ENCODE measurements at places on chromosomes 2 and 18.

GRCh38 chr2:98881153-98881650, 54.8 kb downstream of the CRACDL start:
- no peak for DNase-seq

GRCh38 chr18:48715711-48716361, 177.0 kb downstream of the CTIF start:
- peak; percentile 58 for DNase-seq

DNA sequence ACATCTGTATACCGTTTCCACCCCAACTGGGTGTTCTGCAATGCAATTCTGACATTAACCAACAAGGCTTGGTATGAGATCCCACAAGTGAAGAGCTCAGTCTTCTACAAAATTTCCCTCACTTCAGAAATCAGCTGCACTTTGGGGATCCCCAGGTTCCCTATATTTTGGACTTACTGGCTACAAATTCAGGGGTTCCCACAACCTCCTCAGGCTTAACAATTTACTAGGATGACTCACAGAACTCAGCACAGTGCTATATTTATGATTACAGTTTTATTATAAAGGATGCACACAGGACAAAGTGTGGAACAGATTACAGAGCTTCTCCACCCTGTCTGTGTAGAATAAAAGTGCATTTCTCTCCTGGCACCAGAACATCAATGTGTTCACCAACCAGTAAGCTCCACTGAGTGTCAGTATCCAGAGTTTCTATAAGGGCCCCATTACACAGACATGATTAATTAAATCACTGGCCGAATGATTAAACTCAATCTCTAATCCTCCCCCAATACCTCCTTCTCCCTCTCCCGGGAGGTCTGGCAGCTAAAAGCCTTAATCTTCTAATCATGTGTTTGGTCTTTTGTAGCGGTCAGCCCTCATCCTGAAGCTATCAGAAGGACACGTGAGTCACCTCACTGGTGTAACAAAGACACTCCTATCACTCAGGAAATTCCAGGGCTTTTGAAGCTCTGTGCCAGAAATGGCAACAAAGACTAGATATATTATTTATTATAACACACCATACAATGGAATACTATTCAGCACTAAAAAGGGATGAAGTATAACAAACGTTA, 84.6 kb downstream of the SLC66A3 start:
- no peak for DNase-seq

- peak; percentile 88 for DNase-seq
Measured at GRCh38 chr2:217943446-217944321, 59.1 kb downstream of the TNS1 start.

DNA sequence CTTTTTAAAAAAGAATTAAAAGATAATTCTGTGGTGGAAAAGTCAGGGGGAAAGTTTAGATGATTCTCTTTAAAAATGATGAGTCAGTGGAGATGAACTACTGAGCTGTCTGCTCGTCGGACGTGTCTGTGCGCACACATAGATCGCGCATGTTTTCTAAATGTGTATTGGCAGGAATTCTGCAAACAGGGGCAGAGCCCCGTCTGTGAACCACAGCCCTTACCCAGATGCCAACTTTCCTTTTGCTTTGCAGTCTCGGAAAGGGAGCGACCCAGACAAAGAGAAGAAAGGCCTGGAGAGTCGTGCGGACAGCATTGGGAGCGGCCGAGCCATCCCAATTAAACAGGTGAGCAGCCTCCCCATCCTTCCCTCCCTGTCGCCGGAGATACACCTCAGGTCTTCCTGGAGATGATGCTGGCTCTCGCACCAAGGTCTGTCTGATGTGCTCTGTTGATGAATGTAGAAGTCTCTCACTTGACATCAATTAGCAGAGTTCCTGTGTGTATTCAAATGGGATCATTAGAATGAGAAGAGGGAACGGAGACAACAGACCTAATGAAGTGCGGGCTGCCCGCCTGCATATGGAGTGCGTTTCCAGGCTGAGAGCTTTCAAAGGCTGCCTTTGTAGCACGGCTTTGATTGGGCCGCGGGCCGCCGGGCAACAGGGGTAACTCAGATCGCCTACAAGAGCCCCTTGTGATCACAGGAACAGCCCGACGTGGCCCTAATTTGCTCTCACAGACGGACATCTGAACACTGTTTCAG, 313.3 kb downstream of the AGAP1 start:
- DNase-seq: no peak

DNA sequence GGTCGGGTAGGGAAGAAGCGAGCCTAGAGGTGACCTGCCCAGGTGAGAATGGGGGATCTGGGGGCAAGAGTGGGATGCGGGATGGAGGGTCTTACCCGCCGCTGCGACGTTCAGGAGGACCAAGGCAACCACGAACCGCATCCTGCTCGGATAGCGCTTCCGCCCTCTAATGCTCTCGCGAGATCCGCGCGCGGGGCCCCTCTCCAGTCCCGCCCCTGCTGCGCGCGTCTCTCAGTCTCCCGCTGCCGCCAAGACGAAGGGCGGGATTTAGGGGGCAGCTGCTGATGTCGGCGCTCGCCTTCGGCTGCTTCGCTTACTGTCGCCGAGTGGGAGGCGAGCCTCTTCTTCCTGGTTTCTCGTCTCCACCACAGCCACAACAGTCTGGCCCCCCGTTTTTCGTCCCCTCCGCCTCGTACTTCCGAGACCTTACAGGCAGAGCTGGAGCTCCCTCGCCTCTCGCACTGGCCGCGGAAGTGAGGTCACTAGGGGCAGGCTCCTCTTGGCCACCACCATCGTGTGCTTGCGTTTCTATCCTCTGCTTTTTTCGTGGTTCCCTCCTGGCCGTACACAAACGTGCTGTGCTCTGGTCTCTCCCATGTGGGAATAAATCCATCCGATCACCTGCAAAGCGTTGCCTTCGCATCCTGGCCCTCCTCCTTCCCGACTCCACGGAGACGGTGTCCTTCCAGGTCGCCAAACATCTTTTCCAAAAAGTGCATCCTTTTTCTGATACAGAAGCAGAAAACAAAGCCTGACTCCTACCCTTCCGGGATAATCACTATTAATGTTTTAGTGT, at the start of gene TGOLN2:
TGOLN2 (minus strand) TSS at position 168 of the 796 bp plus-strand sequence; CDS start at position 141, 27 bp downstream.
- peak; percentile 95 for DNase-seq

DNA sequence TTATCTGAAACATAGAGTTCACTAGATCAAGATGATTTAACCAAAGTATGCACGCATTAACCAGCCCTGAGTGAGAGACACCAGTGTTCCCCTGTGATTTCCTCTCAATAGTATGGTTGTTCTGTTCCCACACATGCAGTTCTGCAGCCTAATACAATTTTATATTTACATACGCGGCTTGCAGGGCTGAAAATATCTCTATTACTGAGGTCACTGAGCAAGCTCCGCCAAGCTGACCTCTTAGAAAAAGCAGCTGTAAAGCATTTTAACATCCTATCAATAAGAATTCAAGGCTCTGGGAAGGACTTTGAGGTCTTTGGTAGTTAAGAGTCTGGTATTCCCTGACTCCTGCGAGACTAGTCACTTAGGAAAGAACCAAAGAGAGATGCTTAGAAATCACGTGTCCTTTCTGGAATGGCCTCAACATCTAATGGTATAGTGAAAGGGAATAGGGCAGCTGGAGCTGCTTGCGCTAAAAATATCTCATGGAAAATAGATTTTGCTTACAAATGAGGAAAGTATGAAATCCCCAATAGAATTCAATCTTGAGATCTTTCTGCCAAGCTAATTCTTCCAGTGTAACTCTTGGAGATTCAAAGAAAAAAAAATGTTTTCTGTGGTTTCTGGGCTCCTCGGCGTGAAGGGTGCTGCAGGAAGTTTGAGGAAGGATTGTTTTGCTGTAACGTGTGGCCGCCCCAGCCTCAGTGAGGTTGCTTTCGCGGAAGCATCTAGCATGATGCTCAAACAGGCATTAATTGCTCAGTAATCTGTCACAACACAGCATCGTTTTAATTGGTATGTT, 59.2 kb downstream of the DOCK10 start:
- DNase-seq: no peak

DNA sequence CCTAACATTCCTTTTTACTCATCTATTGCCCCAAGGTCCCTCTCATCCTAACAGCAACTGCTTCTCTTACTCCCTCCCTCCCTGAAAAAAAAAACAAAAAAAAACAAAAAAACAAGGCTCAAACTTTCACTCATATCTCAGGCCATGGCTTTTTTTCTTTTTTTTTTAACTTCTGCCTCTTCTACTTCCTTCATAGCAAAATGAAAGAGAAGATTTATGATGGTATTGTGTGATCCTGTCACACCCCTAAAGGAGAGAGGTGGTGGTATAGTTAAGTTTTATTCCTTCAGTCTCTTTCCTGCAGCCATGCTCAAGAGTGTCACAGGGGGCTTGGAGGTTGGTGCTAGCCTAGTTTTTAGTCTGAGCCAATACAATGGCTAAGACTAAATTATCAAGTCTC, 21.5 kb upstream of the EPC2 start:
- no peak for DNase-seq

- no peak for DNase-seq
Measured at GRCh38 chr2:237873897-237874551, 14.6 kb downstream of the RAMP1 start.

GRCh38 chr2:217994776-217995274, 8.0 kb downstream of the TNS1 start:
- DNase-seq: no peak

GRCh38 chr2:8154936-8155335, 526.9 kb upstream of the ID2 start:
- DNase-seq: no peak

GRCh38 chr2:84906108-84906899, 848 bp downstream of the TMSB10 start:
- DNase-seq: peak; percentile 46

GRCh38 chr2:224319750-224320149, 82.2 kb downstream of the FAM124B start:
- DNase-seq: no peak

DNA sequence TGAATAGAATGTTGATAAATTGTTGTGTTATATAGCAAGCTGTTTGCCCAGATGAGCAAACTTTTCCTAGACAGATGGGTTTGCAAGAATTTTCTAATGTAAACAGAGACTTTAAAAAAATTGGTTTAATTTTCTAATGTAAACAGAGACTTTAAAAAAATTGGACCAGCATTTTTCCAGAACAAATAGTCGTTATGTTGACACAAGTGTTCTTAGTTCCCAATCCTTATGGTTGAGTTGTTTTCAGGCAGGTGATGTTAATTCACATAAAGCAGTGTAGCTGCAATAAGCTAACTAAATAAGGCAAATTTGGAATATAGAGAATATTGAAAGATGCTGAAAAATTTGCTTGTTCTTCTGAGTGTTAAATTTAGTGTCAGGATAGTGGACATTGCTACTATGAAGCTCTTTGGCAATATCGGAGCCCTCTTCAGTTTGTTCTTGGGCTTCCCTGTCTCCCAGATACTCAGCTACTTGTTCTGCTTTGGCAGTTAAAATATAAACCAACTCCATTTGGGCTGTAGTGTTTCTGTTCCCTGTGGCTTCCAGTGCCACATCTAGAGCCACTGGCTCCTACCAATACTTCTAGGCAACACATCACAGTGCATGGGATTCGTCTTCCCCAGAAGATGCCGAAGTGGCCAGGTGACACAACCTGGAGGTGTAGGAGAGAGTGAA, 105.7 kb downstream of the DYNAP start:
- no peak for DNase-seq

- no peak for DNase-seq
Measured at GRCh38 chr2:16293398-16293797, 353.0 kb downstream of the MYCN start.

- DNase-seq: no peak
Measured at GRCh38 chr18:34261865-34262780, 37.4 kb upstream of the NOL4 start.

DNA sequence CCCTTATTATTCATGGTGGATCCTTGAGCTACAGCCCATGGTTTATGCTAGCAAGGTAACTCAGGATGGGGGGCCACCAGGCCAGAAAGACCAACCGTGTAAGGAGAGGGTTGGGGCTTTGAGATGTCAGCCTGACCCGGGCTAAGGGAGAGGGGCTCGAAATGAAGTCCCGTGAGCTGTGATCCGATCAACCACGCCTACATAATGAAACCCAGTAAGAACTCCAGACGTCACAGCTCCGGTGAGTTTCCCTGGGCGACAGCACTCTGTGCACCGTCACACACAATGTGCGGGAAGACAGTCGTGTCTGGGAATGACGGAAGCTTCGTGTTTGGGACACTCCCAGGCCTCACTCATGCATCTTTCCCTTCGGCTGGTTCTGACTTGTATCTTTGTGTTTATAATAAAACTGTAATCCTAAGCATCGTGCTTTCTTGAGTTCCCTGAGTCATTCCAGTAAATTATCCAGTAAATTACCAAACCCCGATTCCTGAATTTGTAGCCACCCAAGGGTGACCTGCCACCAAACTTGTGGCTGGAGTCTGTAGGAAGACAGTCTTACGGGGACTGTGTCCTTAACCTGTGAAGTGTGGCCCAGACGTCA, 44.2 kb downstream of the CYP27C1 start:
- peak; percentile 36 for DNase-seq

GRCh38 chr2:152861349-152861942, 143.0 kb downstream of the ARL6IP6 start:
- DNase-seq: no peak

DNA sequence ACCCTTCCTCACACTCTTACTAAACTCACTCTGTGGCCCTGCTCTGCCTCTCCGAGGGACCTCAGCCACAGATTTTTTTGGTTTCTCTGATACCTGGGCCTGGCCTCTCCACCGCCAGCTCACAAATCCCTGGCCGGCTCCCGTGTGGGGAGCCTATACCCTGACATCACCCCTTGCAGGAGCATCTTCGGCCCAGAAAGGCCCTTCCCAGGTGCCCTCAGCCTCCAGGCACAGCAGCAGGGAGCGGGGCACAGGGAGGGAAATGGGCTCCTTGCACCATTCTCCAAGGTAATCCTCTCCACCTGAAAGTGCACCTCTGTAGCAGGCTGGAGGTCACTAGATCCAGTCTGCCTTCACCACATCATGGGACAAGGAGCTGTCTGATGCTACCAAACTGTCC, 43.2 kb downstream of the CRACDL start:
- DNase-seq: no peak

DNA sequence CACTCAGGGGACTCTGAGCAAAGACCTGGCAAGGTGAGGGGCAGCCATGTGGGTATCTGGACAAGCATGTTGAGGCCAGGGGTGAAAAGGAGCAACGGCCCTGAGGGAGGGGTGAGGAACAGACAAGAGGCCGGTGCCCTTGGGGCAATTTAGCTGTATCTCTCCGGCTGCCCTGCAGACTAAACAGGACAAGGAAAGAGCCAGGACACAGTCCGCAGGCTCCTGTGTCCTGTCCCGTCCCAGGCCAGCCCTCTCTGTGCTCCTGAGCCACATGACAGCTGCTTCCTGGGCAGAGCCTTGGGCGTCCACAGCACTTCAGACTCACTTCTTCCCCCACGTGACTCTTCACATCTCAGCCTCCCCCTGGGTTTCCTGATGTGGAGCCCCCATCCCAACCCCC, 206.1 kb downstream of the KLHL29 start:
- DNase-seq: peak; percentile 50

DNA sequence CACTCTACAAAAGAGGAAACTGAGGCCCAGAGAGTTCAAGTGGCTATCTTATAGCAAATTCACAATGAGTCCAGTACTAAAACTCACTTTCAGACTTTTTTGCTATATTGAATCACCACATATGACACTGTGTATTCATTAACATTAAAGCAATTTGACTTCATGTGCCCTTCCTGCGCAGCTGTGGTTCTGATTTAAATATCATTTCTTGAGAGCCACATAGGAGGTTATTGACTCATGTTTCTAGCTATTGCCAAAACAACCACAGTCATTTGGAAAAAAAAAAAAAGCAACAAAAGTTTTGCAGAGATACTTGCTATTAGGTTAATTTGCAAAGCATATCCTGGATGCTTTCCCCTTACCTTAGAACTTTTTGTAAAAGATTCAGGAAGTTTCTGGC, 341.2 kb downstream of the PIK3C3 start:
- DNase-seq: no peak
